Stimulated activated CD4-positive, alpha-beta T cell treated with anti-CD3 and anti-CD28 coated beads, Interleukin-12 subunit alpha, Interleukin-12 subunit beta, amount 100 ng/mL, for 24 hours (primary cell): ENCODE measurements at places on chromosomes 12 and 14.

GRCh38 chr14:69268763-69269162, 8.8 kb downstream of the GALNT16 start:
- no peak for DNase-seq

- DNase-seq = no peak
These were observed 404.7 kb upstream of the FLRT2 start for GRCh38 chr14:85125291-85125670.

DNA sequence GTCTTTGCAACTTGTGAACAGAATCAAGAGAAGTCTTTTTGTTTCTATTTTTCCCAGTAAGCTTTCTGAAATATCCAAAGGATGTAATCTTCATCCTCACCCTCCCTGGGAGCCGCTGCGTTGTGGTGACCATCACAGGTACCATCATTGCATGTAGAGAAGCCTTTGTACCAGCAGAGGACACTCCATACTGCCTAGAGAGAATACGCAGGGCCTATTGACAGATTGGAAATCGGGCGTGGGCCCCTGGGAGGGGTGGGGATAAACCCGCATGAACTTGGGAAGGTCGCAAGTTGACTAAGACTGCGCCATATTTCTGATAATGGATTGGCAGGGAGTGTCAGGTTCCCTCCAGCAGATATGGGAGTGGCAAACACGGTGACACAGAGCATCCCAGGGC, 12.7 kb downstream of the KRT1 start:
- no peak for DNase-seq

DNA sequence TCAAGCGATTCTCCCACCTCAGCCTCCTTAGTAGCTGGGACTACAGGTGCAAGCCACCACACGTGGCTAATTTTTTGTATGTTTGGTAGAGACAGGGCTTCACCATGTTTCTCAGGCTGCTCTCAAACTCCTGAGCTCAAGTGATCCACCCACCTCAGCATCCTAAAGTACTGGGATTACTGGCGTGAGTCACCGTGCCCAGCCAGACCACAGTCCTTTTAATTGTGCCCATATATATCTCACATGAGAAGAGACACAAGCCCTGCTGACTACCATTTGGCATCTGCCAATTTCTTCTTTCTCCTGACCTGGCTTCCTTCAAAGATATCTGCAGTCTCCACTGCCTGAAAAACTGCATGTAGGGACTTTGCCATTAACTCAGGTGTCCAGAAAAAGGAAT, 142.5 kb downstream of the DPY19L2 start:
- DNase-seq = no peak

- no peak for DNase-seq
These were observed 529.6 kb upstream of the TBX3 start for GRCh38 chr12:115213538-115214016.
